ENCODE measurements at places on chromosomes 2 and 18.

GRCh38 chr18:37430357-37431076 lies 135.1 kb downstream of the CELF4 start:
- DNase-seq = no peak

DNA sequence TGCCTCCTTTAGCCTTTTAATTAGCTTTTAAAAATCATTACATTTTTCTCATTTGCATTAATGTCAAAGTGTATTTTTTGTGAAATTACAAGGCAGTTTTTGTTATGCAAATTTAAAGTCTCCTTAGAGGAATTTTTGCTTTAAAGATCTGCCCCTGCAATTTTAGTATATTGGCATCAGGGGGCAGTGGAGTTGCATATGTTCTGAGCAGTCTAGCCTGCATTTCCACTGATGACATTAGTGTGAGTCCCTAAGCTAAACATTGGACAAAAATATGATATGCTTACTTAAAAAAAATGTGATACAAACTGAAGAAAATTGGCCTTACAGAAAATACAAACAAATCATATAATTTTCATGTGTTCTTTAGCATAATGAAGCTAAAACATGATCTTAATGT lies 426.5 kb downstream of the SLC4A3 start:
- DNase-seq = no peak

GRCh38 chr2:102553601-102554000 lies 65.8 kb upstream of the SLC9A2 start:
- no peak for DNase-seq

DNA sequence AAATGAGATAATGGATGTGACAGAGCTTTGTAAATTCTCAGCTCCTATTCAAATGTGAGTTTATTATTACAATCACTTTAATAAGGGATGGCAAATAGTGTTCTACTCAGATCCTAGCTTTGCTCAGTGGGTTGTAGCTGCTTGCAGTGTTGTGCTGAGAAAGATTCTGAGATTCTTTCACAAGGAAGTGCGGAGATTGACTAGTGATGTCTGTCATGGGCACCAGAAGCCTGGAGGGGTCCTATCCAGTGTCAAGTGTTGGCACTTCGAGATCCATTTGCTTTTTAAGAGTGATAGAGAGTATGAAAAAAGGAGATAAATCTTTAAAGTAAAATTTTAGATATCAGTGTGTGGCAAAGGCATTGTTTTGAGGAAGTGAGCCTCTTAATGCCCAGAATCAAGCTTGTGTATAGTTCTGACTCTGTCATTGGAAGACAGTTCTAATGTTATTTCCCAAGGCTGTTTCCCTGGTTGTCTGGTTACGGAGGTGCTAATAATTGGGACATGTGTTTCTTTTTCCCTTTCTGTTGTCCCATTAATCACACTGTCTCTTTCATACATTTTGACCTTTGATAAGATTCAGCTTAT lies 181.7 kb upstream of the SPRED2 start:
- DNase-seq = no peak

GRCh38 chr18:74497324-74497676 lies 1.1 kb downstream of the CNDP2 start:
- DNase-seq = no peak

DNA sequence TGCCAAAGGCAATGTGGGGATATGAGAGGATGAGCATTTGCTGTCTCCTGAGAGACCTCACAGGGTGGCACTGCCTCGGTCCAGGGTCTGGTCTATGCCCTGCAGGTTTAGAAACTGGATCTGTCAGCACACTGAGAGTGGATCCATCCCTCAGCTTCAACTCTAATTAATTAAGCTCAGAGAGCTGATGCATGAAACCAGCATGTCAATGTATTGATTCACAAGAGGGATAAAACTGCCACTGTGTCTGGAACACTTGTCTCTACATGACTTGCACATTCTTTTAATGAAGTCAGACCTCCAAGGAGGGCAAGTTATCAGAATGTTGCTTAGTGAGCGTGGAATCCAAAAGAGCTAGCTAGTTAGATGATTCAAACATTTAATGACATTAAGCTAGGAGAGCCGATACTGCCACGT lies 22.5 kb upstream of the POLE4 start:
- peak; percentile 30 for DNase-seq

DNA sequence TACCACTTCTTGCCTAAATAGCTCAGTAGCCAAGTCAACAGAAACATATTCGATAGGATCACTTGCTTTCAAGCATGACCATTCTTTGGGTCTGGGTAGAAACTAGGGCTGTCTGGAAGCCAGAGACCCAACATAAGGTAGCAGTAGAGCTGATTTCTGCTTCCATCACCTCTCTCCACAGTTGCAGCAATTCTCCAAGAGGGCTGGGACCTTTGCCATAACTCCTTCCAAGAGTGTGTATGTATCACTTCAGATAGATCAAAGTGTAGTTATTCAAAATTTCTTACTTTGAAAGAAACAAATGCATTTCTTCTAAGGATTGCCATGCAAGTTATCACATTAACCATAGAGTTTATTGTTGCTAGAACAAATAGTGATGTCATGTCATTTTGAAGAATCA lies 172.0 kb upstream of the GALNT5 start:
- no peak for DNase-seq

DNA sequence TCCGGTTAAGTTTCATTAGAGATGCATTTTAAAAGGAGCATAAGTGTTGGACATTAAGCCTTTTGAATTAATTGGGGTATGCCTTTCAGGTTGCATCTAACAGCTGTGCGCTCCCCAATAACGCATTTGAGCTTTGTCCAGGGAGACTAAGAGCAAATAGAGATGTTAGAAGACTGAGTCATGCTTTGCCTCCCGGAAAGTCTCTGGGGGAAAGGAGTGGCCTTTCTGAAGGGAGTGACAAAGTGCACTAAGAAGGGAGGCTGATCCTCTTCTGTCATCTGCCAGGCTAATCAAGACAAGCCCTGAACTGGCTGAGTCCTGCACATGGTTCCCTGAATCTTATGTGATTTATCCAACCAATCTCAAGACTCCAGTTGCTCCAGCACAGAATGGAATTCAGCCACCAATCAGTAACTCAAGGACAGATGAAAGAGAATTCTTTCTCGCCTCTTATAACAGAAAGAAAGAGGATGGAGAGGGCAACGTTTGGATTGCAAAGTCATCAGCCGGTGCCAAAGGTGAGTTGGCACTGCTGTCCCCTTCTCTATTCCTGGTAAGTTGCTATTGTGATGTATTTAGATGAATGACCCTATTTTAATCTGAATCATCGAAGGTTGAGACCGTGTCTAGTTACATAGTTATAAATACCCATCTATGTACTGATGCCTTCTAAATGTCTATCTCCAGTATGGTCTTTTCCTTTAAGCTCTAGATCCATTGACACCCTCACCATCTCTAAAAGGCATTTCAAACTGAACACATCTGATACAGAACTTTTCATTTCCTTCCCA lies 12.1 kb downstream of the TTL start:
- peak; percentile 69 for DNase-seq

- DNase-seq = no peak
Observed at GRCh38 chr2:26957534-26957933, 12.9 kb upstream of the MAPRE3 start.

GRCh38 chr2:220123751-220124150 lies 496.3 kb downstream of the SLC4A3 start:
- DNase-seq = no peak

GRCh38 chr2:105257981-105258380 lies 16.4 kb downstream of the GPR45 start:
- DNase-seq = peak; percentile 40

GRCh38 chr2:4053769-4054493 lies 350.6 kb downstream of the DCDC2C start:
- no peak for DNase-seq

- peak; percentile 63 for DNase-seq
Observed at GRCh38 chr18:13577091-13577697, 149.2 kb downstream of the FAM210A start.

DNA sequence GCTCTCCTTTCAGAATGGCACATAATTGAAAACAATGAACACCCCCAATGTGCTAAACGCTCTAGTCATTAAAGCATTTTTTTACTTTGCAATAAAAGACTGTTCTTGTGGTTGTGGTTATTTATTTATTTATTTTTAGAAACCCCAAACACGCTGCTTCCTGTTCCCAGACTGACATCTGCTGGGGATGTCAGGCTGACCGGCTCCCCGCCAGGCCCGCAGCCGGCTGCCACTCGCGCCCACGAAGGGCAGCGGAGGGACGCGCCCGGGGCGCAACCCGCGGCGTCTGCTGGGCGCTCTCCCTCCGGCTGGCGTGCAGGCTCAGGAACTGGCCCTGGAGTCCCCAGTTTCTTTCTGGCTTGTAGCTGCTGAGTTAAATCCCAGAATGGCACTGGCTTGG lies 83.1 kb upstream of the SP3 start:
- DNase-seq = no peak

DNA sequence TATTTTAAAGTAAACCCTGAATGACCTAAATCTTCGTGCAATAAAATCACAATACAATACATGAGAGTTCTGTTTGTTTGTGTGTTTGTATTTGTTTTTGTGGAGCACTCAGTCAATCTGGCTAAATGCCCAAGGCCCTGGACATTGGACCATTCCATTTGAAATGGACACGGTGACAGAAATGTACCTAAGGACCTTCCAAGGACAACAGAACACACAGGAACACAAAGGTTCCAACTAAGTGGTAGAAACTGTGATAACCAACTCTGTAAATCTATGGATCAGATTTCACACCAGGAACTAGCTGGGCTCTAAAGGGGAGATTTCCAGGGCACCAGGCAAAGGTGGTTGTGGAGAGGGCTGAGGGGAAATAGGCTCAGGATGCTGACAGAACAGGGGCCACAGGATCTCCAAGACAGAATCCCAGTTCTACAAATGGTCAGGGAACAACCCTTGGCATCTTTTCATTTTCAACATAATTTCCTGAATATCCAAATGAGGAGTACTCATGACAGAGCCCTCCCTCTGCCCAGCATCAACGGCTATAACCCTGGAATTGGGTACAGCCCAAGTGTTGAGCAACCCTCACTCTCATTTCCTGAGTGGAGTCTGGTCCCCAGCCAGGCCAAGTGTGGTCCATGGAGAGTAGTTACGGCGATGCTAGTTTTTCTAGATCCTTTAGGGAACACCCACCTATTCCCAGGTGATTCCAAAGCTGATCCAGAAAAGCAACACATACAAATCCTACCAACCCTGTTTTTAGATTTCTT lies 78.4 kb downstream of the NCKAP5 start:
- DNase-seq = no peak

DNA sequence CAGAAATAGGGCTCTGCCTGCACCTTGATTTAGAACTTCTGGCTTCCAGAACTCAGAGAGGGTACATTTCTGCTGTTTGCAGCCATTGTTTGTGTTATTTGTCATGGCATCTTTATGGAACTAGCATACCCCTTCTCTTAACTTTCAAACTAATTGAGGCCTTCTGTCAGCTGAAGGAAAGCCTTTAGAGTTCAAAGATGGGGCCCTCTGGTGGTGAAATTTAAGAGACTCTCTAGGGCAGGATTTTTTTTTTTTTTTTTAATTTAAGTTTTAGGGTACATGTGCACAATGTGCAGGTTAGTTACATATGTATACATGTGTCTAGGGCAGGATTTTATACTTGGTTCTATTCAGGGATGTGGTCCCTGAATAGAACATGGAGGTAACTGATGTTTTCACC lies 260.6 kb upstream of the LINC00305 start:
- DNase-seq = peak; percentile 28

- DNase-seq = no peak
Observed at GRCh38 chr18:52451256-52451655, 111.3 kb downstream of the DCC start.

DNA sequence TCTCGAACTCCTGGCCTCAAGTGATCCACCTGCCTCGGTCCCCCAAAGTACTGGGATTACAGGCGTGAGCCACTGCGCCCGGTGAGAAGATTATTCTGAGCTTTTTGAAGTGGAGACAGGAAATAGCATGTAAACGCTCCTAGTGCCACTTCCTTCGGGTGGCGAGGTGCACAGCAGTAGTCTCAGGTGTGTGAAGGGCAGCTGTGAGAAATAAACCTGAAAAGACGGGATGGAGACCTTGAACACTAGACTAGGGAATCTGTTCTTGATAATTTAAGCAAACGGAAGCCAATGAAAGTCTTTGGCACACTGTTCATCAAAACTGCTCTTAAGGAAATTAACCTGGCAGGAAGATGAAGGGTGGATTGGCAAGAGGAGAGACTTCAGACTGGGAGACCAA lies 439 bp upstream of the PLEKHH2 start:
- DNase-seq = no peak

- DNase-seq = peak; percentile 70
Observed at GRCh38 chr2:104406261-104406726, 447.6 kb upstream of the POU3F3 start.
